ENCODE measurements at places on chromosomes 5 and 9. TPM values are rescaled to one million over a fixed set of nuclear protein-coding genes. Genes with fewer than 3 reads are reported as not detected.

DNA sequence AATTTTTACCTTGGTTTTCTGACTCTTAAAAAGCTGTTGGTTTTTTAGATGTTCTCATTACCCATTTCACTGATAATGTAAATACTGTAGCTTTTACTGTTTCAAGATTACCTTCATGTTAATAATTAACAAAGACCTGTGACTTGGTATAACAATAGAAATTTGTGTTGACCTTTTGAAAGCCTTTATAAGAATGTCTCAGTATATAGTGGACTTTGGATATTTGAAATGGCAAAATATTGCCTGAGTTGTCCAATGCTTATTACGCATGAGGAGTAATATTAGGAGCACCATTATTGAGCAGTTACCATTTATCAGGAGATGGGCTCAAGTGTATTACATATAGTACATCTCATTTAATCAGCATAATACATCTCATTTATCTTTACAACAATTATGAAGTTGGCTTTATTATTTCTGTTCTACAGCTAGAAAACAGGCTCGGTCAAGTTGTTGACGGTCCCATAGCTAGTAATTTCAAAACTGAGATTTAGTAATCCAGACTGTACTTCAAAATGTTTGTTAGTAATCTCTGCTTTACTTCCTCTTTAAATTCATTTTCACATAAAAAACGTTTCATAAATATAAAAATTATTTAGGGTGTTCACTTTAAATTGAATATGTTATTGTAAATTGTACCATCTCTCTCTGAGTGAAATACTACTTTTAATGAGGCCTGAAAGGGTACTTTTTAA is 50.7 kb upstream of the FKTN start:
- DNase-seq, result peak; percentile 21

DNA sequence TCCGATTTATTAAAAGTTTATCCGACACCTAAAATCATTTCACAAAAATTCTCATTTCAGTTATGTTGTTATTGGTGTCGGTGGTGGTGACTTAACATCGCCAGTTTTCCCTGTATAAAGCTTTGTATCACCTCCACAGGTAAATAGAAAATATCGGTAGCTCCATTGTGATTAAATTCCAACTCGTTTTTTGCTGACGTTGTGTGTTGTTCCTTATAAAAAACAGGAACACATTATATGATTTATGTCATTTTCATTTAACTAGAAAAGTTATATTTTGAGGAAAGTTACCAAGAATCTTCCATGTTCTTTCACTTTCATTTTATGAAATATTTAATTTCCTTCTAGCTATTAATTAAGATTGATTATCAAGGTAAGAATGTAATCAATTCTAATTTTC is 635.9 kb downstream of the CDH18 start:
- DNase-seq, result no peak

DNA sequence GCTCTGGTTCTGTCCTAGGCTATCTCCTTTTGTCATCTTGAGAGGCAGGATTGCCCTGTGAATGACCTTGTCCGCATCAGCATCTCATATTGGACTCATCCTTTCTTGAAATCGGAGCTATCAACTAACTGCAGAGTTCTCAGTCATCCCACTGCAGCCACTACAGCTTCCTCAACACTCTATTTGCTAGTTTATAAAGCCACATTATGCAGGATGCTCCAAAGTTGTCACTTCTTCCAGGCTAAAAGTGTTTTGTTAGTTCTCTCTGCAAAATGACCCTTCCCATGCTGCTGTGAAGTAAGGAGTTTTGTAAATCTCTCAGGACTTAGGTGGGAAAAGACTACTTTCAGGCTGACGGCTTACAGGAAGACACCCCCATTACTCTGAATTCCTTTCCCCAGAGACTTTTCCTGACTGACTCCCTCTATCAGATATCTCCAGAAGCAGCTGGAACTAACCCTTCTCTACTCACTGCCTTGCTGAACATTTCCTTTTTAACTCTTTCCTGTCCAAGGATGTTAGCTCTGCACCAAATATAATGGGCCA is 257.6 kb downstream of the NFIB start:
- DNase-seq, result no peak

GRCh38 chr9:91948597-91949391 is 1.2 kb downstream of the ROR2 start:
- peak; percentile 37 for DNase-seq

- no peak for DNase-seq
Observed at GRCh38 chr9:131008909-131009618, at the start of gene LAMC3. LAMC3 (plus strand) TSS chr9:131009174; CDS start chr9:131009215, 41 bp downstream.

DNA sequence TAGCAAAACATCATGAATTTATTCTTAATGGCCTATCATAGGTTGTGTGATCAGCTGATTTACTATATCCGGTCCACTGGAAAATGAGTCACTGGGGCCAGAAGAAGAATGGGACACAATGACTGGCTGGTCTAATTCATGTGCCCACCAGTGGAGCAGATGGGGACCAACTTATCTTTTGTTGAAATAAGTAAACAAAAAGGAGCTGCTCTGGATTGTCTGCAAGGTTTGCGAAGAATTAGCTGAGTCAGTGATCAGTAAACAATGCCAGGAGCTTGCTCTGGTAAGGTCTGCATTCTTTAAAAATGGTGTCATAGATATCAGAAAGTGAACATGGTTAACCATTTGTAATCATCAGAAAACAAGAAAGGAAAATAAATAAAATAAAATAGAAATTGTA is 128.0 kb downstream of the RASEF start:
- DNase-seq, result peak; percentile 26

DNA sequence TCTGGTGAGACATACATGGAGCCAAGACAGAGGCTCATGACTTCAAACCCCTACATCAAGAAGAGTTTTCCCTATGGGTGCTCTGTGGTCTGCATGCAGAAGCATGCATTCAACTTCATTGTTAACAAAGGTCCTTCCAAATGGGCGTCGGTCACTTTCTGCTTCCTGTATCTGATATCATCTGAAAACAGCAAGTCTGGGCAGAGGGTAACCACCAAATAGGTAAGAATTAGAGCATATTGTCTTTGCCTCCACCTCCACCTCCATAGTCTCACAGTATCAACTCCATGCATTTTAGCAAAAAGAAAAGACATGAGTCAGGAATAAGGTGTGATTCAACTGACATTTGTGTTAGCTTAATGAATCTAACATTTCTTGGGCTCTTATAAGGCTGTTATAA is 462.9 kb downstream of the DMRT2 start:
- DNase-seq, result no peak

GRCh38 chr9:114682846-114683245 is 854 bp upstream of the TEX48 start:
- DNase-seq, result no peak

- DNase-seq, result no peak
Observed at GRCh38 chr9:126420643-126421564, 94.3 kb downstream of the MVB12B start.

GRCh38 chr5:43425983-43426382 is 13.8 kb upstream of the CCL28 start:
- no peak for DNase-seq

DNA sequence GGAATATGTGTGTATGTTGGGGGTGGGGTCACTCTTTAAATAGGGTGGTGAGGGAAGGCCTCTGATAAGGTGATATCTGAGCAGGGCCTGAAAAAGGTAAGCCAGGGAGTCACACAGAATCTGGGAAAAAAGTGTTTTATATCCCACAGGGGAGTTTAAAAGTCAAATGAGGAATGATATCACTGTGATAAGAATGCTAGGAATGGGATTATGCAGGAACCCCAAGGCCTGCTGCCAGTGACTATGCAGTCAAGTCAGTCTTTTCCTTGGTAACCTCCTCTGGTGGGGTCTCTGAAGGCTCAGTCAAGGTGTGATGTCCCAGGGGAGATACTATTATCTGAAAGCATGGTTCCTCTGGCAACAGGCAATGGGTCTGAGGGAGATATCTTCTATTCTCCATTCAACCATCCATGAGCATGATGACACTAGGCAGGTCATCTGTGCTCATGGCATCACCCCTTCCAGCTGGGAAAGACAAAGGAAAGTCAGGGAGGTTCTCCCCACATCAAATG is 53.5 kb downstream of the GRIA1 start:
- DNase-seq, result no peak

- DNase-seq, result no peak
Observed at GRCh38 chr9:129457325-129457779, 163.5 kb downstream of the C9orf50 start.

GRCh38 chr5:116423141-116423540 is 151.5 kb downstream of the SEMA6A start:
- no peak for DNase-seq

GRCh38 chr5:163456029-163456589 is 3.8 kb downstream of the NUDCD2 start:
- no peak for DNase-seq

- DNase-seq, result no peak
Observed at GRCh38 chr9:37663926-37664325, 13.2 kb downstream of the FRMPD1 start.

GRCh38 chr5:169993485-169993790 is 13.1 kb upstream of the INSYN2B start:
- DNase-seq, result no peak

DNA sequence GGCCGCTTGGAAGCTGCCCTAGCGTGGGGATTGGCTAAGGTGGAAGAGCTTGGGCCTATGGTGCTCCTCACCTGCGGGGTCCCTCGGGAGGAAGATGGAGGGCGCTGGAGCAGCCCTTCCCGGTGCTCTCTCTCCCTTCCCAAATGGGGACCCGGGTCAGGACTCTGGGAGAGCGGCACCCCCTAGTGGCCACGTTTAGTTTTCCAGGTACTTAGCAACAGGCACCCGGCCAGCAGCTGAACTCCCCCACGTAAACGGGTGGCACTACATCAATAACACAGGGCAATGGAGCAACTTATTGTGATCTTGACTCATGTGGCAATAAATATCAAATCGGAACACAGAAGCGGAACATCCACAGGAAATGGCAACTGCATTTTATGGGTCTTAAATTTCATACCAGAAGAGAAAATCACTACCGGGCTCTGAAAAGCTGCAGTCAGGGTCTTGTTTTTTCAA is 316.6 kb downstream of the AGTPBP1 start:
- DNase-seq, result peak; percentile 23

DNA sequence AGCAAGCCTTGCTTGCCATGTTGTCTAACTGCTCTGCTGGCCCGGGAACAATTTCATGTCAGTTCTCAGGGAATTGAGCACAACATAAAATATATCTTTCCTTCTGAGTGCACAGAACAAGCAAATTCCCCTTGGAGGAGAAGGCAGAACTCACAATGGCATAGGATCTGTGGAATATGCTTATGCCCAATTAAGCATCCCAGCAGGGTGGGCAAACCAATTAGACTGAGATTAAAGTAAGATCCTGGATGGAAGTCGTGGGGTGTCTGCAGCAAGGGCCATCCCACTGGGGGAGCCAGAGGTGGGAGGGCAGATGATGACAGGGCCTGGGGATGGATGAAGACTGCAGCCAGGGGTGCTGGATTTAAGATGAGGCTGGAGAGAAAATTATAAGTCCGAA is 114.1 kb downstream of the BRINP1 start:
- no peak for DNase-seq

DNA sequence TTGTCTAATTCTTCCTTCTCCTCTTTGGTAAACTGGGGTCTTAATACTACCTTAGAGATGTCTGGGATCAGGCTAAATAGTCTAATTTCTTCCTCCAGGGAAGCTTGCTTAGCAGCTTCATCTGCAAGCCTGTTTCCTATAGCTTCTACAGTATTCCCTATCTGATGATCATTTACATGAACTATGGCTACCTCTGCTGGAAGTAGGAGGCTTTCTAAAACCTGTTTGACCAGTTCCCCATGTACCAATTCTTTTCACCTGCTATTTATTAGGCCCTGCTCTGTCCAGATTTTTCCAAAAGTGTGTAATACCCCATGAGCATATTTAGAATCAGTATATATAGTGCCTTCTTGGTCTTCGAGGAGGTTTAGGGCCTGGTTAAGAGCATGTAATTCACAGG is 619.8 kb downstream of the HINT1 start:
- DNase-seq, result no peak

- no peak for DNase-seq
Observed at GRCh38 chr9:83065233-83065632, 2.3 kb upstream of the RASEF start.

DNA sequence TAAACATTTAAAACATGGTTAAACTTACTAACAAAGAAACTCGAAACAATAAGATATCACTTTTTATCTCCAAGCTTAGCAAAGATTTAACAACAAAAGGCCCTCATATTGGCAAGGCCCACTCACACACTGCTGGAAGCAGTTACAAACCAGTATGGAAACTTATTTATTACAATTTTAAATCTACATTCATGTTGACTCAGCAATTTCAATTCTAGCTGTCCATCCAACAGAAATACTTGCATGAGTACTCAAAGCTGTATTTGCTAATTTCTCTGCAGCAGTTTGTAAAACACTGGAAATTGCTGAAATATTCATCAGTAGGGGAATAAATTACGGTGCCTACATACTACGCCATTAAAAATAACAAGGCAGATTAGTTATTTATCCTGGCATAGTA is 2.8 kb upstream of the DNAJA1 start:
- DNase-seq, result no peak

DNA sequence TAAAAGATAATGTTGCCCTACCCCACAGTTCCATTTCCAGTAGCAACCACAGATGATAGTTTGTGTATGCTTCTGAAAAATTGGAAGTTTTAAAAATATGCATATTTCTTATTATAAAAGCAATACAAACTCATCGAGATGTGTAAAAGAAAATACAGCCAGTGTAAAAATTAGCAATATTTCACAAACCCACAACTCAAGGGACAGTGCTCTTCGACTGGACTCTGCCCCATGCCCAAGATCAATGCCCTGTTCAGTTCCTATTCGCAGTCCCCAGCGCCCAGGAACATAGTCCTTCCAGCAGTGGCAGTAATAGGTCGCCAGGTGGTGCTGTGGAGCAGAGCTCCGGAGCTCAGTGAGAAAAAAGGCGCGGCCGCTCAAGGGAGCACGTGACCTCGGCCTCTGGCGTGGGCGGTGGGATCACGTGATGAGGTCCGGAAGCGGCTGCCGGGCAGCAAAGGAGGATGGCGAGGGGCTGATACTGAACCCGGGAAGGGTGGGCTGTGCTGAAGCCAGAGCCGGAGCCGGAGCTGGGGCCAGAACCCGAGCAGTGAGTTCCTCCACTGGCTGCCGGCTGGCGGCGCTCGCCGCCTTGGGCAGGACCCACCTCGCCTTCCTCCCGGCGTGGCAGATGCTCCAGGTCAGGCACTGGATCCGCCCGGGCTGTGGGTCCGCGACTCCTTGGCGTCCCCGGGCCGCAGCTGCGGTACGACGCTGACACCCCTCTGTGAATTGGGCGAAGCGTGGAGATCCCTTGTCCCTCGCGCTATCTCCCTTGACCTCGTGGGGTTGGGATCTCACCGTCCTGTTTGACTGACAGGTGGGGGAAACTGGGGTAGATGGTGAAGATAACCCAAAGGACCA is at the start of gene SLC36A1:
SLC36A1 (plus strand) TSS at position 430 of the 864 bp plus-strand sequence. CDS start 11,190 bp downstream, outside the sequence.
- DNase-seq, result peak; percentile 89

- no peak for DNase-seq
Observed at GRCh38 chr9:93801581-93802284, 153.4 kb downstream of the BARX1 start.

The STK32A gene
- 3.3 TPM for polyA plus RNA-seq

GRCh38 chr5:10130881-10131280 is 118.8 kb downstream of the ATPSCKMT start:
- no peak for DNase-seq

The FAM221B gene
- polyA plus RNA-seq, result 0.10 TPM

GRCh38 chr5:133945568-133945967 is 22.9 kb downstream of the C5orf15 start:
- no peak for DNase-seq

GRCh38 chr9:113345671-113346070 is 3.7 kb upstream of the BSPRY start:
- DNase-seq, result no peak
